ENCODE measurements at places on chromosomes 7 and 10. TPM values are rescaled to one million over a fixed set of nuclear protein-coding genes. Genes with fewer than 3 reads are reported as not detected.
A peak's percentile ranks its signal among the peaks of the same experiment; 100 is the strongest.

DNA sequence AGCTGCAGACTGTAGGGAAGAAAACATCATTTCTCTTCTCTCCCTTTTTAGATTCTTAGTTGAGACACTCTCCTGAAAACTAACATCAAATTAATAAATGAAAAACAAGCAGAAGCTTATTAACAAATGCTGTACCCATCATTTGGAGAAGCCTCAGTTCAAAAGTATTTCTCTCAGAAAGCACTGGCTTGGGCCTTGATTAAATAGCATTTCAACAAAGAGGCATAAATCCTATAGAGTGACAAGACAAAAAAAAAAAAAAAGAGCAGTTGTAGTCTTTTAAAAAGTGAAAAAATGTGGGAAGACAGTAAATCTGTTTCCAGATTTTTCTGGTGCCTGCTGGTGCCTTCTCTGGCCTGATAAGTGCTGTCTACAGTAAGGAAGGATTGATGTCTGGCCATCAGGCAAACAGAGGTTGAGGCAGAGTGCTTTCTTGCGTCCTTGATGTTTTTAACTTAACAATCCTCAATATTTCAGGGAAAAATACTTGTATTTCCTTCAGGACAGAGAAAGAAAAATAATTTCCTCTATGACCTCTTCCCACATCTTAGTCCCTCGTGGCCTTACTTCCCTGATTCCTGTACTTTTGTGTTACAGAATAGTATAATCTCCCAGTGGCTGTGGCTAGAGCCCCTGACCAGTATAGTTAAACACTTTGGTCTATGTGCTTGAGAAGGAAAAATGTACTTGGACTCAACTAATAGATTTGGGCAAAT, 300.5 kb downstream of the HGF start:
- no peaks in the 10 kb centered on the region for H3K36me3 ChIP-seq
- no peak overlapping the region for H3K27ac ChIP-seq
- H3K4me1 ChIP-seq: peaks cover 9% of the 10 kb centered on the region
- no peak for DNase-seq

DNA sequence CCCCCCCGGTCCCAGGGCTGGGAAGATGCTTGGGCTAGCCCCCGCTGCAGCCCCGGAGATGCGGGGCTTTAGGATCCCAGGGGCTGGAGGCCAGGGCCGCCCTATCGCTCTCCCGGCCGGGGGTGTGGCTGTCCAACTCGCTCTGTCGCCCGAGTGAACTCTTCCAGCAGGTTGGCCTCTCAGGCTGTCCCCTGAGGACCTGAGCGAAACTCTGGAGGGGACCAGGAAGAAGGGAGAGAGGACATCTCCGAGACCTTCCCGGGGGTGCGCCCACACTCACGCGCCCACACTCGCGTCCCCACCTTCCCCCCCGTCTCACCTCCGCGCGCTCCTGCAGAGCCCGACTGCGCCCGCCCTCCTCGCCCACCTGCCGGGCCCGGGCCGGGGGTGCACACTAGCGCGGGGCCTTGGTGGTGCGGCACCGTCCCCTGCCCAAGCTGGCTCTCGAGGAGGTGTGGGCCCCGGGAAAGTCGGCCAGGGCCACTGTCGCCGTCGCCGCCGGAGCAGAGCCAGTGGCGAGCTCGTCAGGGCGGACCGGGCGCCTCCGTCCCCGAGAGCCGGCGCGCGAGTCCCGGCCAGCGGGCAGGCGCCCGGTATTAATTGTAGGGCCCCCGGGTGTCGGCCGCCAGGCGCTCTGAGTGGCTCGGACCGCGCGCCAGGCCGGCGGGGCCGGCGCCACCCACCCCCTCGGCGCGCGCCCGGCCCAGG, 101.7 kb upstream of the SVIL start:
- H3K36me3 ChIP-seq: no peaks in the 10 kb centered on the region
- H3K27me3 ChIP-seq: no peaks in the 10 kb centered on the region
- peaks cover 3% of the 10 kb centered on the region for H3K4me1 ChIP-seq
- H3K27ac ChIP-seq: peak overlapping the region; percentile 86
- no peak for DNase-seq
- peak overlapping the region; percentile 69 for H3K4me3 ChIP-seq

CALML3 gene
- total RNA-seq: not detected

DNA sequence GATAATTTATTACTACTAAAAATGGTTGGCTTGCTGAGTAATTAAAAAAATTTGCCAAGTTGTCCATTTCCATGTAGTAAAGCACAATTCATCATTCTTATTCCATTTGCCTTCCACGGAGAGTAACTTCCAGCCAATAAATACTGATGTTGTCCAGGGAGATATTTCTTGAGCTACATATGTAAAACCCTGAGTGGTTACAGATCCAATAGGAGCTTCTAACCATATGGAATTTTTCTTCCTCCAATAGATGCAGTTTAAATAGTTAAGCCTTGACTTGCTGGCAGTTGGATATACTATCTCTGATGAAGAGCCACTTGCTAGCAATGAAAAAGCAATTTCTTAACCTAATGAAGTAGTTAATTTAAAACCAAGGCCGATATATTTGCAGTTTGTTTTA, 271.1 kb downstream of the PLXDC2 start:
- H3K4me3 ChIP-seq: no peak overlapping the region
- no peaks in the 10 kb centered on the region for H3K36me3 ChIP-seq
- no peak for DNase-seq
- no peak overlapping the region for H3K27ac ChIP-seq
- H3K27me3 ChIP-seq: no peaks in the 10 kb centered on the region
- no peaks in the 10 kb centered on the region for H3K4me1 ChIP-seq

DNA sequence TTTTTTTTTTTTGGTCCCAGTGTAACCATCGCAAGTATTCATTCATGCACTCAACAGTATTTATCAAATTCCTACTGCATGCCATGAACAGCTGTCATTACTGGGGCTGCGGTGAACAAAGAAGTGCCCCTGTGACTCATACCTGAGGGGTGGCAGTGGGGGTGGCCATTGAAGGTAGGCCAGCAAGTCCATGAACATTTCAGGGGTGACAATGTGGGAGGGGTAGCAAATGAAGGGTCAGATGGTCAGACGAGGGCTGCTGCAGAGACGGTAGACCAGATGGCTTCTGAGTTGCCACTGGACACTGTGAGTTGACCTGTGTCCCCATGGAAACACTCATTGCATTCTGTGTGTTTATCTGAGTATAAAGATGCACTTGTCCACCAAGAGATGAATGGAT, 92.5 kb upstream of the PITRM1 start:
- no peak for DNase-seq
- no peak overlapping the region for H3K27ac ChIP-seq
- H3K4me3 ChIP-seq: no peak overlapping the region
- H3K4me1 ChIP-seq: peaks cover 10% of the 10 kb centered on the region

GRCh38 chr10:15457382-15457781, 86.3 kb upstream of the FAM171A1 start:
- H3K4me3 ChIP-seq: no peak overlapping the region
- H3K4me1 ChIP-seq: no peaks in the 10 kb centered on the region
- peaks cover 20% of the 10 kb centered on the region for H3K27me3 ChIP-seq

DNA sequence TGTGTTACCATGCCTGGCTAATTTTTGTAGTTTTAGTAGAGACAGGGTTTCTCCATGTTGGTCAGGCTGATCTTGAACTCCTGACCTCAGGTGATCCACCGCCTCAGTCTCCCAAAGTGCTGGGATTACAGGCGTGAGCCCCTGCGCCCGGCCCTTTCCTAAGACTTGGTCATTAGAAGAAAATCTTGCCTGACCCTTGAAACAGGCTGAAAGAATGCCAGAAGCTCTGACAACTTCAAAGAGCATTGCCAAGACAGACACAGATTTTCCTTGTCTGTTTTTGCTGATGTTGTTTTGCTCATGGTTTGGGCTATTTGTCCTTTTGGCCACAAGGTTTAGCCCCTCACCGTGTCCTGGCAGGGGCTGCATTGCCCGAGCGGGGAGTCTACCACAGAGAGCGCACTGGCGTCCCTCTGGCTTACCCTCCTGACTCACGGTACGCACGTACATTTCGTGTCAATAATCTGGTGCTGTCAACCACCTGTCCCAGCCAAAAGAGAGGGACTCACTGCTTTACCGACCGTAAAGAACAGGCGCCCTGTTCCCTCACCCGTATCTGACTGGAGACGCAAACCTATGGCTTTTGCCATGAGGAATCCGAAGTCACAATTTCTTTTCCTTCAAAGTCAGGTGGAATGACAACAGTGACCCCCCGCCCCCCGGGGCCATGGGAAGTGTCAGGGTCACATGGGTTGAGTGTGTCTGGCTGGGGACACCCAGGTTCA, 10.1 kb upstream of the INPP5A start:
- peaks cover 6% of the 10 kb centered on the region for H3K4me1 ChIP-seq
- no peak for DNase-seq
- H3K27ac ChIP-seq: no peak overlapping the region
- H3K36me3 ChIP-seq: no peaks in the 10 kb centered on the region
- no peak overlapping the region for H3K4me3 ChIP-seq

GJD4 gene
- total RNA-seq: not detected

DNA sequence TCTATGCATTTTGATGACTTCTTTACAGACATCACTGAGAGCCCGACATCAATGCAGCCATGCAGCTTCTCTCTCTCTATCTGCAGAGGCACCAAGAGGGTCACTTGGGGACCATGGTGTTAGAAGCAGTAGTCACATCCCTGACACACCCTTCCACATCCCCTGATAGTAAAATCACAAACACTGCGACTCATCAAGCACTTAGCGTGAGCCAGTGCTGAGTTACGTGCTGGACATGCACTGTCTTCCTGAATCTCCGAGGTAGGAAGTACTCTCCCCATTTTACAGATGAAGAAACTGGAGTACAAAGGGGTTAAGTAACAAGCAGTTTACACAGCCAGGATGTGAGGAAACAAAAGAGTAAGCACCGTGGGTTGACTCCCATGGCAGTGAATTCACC, 109.2 kb downstream of the OSBPL3 start:
- no peak for DNase-seq
- H3K36me3 ChIP-seq: peaks cover 9% of the 10 kb centered on the region
- H3K4me1 ChIP-seq: no peaks in the 10 kb centered on the region
- no peaks in the 10 kb centered on the region for H3K27me3 ChIP-seq
